Left renal pelvis (tissue), 4 donors: ENCODE measurements at places on chromosomes 3 and 15.

- DNase-seq, result no peak
Observed at GRCh38 chr3:4836516-4836915, 142.7 kb upstream of the BHLHE40 start.

DNA sequence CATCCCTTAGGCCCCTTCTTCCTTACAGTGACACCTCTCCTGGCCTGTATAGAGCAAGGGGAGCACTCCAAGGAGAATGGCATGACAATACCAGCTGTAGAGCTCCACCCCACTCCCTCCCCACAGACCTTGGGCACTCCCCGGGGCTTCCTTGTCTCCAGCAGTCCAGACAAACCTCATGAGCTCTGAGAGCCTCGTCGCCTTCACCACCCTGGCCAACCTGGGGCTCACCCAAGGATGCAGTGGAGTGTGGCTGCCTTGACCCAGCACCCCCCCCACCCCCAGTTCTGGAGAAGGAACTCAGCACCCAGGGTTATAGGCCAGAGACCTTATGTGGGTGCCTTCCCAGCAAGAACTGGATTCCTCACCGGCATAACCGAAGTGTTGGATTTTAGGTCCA, 7.4 kb upstream of the SLCO2A1 start:
- DNase-seq, result no peak

GRCh38 chr3:52289338-52289746, 1.7 kb downstream of the GLYCTK start:
- DNase-seq, result no peak

DNA sequence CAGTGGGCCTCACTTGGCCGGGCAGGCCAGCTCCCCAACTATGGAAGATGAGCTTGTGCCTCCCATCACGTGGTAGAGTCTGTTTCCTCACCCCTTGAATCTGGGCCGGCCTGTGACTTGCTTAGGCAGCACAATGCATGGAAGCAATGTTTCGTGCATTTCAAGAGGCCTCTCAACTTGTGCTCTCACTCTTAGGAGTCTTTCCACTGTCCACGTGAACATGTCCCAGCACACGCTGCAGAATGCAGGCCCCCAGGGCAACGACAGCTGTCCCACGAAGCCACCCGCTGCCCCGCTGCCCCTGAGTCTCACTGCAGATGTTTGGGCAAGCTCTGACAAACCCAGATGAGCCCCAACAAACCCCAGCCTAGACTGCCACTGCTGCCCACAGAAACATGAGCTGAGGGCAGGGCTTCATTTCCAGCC, 27.2 kb upstream of the SLC41A3 start:
- no peak for DNase-seq

DNA sequence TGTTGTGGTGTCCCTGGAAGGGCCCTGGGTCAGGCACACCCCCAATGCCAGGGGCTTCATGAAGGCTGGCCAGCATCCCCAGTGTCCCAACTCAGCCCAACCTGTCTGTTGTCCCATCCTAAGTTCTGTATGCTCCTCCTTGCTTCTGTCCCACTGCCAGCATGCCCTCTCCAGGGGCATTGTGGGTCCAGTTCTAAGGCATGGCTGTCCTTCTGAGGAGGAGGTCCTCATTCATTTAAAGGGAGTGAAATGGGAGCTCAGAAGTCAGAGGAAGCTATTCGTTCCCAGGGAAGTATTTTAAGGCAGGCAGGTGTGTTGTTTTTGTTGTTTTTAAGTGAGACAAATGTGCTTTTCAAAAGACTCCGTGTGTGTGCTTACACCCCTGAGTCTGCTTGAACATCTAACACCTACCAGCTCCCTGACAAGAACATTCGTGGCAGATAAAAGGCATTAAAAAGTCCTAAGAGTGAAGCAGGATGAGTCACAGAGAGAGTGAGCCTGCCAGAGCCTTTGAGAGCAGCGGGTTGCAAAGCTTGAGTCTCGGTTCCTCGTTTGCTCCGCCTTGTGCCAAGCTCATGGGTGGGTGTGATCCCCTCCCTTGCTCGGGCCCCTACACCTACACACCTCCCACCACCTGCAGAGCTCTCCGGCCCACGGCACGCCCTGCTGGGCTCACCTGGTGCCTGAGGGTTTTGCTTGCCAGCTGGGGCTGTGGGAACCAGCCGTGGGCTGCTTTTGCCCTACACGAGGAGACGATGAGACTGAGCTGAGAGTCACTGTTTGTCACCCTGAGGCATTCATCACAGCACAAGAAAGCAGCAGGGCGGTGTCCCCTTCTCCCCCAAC, 183.4 kb upstream of the TOPAZ1 start:
- DNase-seq, result no peak

DNA sequence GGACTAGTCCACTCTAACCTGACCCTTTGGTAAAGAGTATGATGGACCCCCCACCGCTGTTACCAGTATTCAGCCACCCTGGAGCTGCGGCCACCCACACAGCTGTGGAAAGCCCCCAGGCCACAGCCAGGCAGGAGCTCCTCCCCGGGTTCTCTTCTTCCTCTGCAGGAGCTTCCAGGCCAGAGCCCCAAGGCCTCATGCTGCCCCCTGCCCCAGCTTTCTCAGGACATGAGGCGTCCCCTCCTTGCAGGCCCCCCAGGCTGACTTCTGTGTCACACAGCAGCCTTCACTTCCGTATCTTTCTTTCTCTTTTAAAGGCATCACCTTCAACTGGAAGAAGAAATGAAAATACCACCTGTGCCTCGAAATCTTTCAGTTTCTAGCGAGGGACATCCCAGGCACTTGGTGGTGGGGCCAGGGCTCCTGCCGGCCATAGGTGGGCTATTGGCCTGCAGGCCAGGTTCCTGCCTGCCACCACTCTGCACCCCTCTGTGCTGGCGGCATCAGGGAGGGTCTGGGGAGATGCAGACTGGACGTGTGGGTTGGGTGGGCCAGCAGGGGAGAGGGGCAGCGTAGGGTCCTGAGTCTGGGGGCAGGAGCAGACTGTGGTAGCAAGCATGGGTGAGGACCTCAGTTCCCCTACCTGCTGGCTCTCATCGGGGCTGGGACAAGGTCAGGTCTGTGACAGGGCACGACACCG, 19.9 kb downstream of the KLF13 start:
- no peak for DNase-seq
